ENCODE measurements at places on chromosomes 3 and 15.

- no peak for DNase-seq
Observed at GRCh38 chr3:146449613-146450012, 19.7 kb downstream of the PLSCR2 start.

GRCh38 chr15:66898656-66899386 lies 166.6 kb upstream of the SMAD3 start:
- DNase-seq, result no peak

DNA sequence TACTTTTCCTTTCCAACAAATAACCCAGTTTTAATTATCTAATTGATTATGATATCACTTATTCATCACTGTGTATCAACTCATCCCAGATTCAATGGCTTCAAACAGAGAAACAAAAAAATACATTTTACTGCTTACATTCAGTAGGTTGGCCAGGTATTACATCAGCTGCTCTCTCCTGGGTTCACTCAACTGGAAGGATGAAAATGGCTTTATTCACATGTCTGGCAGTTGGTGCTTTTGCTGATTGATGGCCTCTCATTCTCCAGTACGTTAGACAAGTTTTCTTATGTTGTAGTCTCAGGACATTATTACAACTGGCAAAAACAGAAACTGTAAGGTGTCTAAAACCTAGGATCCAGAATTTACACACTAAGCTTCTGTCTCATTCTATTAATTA lies 811.0 kb upstream of the ALCAM start:
- no peak for DNase-seq

DNA sequence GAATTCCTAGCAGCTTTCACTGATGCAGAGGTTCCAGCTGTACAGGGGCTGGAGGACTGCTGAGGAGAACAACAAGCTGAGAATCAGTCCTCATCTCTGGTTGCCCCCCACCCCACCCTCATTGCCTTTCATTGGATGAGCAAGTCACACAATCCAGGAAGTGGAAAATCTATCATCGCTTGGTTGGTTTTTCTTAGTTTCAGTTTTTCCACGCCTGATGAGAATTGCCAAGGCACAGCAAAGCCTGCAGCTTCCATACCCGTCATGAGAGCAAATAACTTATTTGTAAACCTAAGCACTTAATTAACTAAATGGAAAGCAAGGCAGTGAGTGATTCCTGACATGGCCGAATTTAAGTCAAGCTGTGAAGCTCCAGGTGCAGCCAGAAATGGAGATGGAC lies 21.4 kb upstream of the LIPC start:
- DNase-seq, result peak; percentile 51

- no peak for DNase-seq
Observed at GRCh38 chr3:120780977-120781376, 38.4 kb downstream of the GTF2E1 start.

GRCh38 chr3:54053211-54053610 lies 69.1 kb upstream of the CACNA2D3 start:
- DNase-seq, result no peak

DNA sequence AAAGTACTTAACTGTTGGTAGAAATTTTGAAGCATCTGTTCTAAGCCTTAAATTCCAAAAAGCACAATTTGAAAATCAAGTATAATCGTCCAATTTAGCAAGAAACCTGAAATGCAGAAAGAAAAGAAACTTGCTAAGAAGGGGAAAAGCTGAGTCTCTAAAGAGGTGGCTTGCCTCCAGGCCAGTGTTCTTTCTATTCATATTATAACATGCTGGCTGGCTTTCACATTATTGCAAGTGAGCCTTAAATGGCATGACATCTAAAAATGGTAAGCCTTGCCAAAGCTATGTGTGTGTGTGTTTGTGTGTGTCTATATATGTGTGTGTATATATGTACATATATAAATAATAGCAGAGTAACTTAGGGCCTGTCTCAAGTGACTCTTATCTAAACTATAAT lies 89.5 kb downstream of the FGF12 start:
- no peak for DNase-seq

- DNase-seq, result no peak
Observed at GRCh38 chr15:101132390-101133180, 119.3 kb downstream of the CHSY1 start.

DNA sequence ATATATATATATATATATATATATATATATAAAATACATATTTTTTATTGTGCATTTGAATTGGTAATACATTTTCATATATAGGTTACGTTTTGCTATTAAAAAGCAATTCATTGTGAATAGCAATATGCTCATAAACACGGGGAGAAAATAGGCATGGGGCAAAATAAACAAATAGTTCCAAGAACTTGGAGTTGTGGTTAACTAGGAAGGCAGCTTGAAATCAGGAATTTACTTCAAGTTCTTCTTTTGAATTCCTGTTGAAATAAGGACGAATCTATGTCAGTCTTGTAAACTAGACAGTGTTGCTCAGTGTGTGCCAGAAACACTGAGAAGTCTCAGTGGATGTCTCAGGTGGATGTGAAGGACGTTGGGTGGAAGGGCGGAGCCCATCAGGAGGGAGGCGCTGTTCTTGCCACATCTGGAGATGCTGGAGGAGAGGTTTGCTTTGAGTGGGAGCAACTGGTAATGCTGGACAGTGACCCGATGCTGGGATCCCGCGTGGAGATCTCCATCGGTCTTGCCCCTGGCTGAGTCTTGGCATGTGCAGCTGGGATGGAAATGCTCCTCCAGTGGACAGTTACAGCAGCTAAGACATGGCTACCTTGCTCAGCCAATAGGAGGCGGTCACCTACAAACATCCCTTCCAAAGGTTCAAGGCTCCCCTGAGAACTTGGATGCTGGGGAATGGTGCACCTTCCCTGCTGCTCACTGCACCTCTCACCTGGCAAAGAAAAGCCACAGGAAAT lies 2.5 kb downstream of the IL16 start:
- DNase-seq, result no peak

- no peak for DNase-seq
Observed at GRCh38 chr15:69697916-69698315, 245.3 kb downstream of the RPLP1 start.

DNA sequence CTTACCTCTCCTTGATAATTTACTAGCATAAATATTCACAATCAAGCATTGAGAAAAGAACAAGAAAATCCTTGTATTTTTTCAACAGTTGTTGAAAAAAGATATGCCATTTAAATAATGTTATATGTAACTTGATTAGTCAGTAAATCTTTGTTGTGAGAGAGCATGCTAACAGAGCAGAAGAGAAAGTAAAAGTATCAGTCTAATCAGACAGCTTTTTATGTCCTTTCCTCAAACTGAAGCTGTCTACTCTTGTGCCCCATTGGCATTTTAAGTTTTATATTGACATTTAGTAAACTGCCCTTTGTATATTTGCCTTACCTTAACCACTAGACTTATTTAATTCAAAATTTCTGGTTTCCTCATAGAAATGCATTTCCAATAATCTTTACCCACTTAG lies 668.7 kb downstream of the OTOL1 start:
- DNase-seq, result no peak

DNA sequence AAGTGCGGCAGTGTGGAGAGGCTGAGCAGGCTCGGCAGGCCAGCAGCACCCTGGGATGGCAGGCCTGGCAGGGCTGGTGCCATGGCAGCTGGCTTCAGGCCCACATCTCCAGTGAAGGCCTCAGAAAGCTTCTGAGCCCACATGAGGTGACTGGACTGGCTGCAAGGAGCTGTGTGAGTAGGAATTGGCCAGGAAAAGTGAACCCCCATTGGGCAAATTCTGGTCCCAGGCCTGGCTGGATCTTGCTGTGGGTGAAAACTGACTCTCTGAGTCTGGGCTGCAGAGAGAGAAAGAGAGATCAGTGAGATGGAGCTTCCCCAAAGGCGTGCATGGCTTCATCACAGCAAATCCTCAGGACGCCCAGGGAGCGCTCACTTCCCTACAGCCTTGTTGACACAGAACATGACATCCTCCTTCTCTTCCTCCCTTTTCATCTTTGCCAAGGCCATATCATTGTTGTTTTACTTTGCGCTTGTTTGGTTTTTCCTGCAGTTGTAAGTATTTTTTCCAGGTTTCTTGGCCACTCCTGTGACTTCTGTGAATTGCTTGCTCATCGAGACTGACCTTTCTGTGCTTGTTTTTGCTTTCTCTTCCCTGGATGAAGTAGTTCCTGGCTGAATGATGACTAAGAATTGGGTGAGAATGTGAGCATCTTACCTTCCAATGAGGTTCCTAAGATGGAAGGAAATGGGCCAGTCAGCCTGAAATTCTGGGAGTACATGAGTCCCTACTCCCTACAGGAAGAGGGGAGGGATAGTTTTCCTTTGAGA lies 299.1 kb downstream of the TLE3 start:
- DNase-seq, result no peak

DNA sequence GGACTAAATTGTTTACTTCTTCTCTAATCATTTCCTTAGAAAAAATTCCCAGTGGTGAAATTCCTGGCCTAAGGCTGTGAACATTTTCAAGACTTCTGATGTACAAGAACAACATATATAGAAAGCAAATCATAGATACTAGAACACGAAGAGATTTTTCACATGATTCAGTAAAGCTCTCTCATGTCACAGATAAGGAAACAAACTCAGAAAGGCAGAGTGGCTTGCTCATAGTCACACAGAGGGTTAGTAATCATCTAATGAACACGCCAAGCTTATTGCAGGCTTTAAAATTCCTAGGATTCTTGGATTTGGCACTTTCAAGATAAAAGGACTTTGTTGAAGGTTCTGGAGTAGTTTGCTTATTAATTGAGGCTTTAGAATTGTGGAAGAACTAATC lies 26.2 kb downstream of the CRTAP start:
- no peak for DNase-seq

DNA sequence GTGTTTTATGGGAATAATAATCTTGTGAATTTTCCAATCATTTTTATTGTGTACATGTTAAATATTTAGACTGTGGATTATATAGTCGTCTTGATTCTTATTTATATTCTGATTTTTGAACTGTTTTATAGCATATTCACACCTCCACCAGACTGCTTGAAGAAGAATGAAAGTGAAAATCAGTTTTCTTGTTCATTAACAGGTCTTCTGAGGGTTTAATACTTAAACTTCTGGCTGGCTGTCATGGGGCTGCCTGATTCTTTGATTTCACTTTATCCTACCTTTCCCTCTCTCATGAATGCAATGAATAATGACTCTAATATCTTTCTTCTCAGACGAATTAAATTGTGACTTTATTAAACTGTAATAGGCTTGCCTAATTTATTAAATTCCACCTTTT lies 56.2 kb downstream of the ATP2C1 start:
- DNase-seq, result no peak
